ENCODE measurements at places on chromosomes 11 and 22. TPM values are rescaled to one million over a fixed set of nuclear protein-coding genes. Genes with fewer than 3 reads are reported as not detected.

Gene DNHD1
- total RNA-seq: 14.0 TPM

Gene OR52N4
- not detected for total RNA-seq

Gene OR8G1
- total RNA-seq: 0.11 TPM

Gene UBE2L6
- 8.0 TPM for total RNA-seq

Data from endodermal cell (in vitro differentiated cells).